ENCODE measurements at places on chromosomes 3 and 15.
A peak's percentile ranks its signal among the peaks of the same experiment; 100 is the strongest.

DNA sequence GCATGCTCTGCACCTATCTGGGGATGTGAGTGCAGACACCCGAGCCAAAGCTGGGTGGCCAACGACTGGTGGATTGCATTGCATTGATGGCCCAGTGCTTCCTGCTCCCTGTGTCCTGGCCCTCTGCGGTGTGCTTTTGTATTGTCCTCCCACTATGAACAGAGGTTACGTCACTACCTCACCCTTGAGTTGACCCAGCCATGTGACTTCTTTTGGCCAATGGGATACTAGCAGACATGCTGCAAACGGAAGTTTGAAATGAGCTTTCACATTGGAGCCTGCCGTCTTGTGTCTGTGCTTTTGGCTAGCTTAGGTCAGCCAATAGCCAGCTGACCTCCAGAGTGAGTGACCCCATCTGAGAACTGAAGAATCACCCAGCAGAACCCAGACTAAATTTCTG, 15.3 kb upstream of the TBC1D21 start:
- DNase-seq: no peak

DNA sequence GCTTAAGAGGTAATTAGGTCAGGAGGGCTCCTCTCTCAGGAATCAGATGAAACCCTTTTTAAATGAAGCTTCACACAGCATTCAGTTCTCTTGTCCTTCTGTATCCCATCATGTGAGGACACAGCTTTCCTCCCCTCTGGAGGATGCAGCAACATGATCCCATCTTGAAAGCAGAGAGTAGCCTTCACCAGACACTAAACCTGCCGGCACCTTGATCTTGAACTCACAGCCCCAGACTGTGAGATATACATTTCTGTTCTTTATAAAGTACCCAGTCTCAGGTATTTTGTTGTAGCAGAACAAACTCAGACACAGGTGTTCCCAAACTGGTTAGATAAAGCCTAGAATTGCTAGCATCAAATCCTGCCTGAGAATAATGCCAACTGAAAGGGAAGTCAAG, 83.7 kb upstream of the PRICKLE2 start:
- DNase-seq: no peak

- DNase-seq: no peak
These were observed 32.5 kb downstream of the NME9 start for GRCh38 chr3:138297059-138297607.

- no peak for DNase-seq
These were observed 3.9 kb upstream of the NR2E3 start for GRCh38 chr15:71806452-71806931.

DNA sequence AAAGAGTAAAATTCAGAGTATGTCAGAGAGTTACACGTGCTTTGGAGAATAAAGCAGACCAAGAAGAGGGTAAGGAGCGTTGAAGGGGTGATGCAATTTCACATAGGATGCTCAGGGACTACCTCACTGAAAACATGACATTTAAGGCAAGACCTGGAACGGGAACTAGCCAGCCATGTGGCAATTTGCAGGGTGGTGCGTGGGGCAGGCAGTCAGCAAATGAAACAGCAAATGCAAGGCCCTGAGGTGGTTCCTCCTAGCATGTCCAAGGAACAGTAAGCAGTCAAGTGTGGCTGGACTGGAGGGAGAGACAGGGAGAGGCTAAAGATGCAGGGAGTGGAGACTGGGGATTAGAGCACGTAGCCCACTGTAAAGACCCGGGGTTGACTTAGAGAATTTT, 146.1 kb upstream of the LPP start:
- no peak for DNase-seq

- no peak for DNase-seq
These were observed 658.2 kb upstream of the LMCD1 start for GRCh38 chr3:7843441-7843840.

- no peak for DNase-seq
These were observed 44.2 kb upstream of the OSTN start for GRCh38 chr3:191154827-191155226.

- DNase-seq: no peak
These were observed 178.4 kb upstream of the SLC2A2 start for GRCh38 chr3:171204942-171205341.

DNA sequence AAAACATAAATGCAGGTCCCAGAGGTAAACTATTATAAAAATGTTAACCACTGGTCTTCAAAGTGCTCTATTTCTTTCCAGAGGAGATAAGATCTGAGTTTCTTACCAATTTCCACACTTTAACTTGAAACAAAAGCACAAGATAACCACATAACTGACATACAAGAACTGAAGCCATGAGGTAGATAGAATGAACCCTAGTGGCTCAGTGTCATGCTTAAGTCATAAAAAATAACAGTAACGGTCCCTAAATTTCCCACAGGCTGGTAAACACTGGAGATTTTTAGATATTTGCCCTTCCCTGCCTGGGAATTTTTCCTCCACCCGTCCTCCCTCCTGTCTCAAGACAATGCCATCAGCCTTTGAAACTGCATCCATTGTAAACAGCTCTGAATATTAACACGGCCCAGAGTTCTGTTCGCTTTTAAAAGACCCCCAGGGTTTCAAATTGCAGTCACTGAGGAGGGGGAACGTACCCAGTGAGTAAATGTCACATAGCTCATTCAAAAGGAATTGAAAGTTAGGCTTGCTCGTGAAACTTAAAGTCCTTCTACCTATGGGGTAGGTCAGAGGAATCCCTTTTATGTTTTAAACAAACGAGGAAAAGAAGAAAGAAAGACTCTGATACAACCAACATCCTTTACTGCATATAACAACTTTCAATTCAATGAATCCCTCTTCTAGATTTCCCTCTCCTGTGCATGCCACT, 5.7 kb downstream of the LRIG1 start:
- no peak for DNase-seq

- no peak for DNase-seq
These were observed 195.2 kb downstream of the PLCL2 start for GRCh38 chr3:17079933-17080332.

GRCh38 chr3:18725668-18726407, 300.7 kb upstream of the SATB1 start:
- DNase-seq: no peak

GRCh38 chr3:102301155-102301880, 133.5 kb upstream of the ZPLD1 start:
- no peak for DNase-seq

- no peak for DNase-seq
These were observed 110.5 kb downstream of the AKAP13 start for GRCh38 chr15:85490856-85491255.

DNA sequence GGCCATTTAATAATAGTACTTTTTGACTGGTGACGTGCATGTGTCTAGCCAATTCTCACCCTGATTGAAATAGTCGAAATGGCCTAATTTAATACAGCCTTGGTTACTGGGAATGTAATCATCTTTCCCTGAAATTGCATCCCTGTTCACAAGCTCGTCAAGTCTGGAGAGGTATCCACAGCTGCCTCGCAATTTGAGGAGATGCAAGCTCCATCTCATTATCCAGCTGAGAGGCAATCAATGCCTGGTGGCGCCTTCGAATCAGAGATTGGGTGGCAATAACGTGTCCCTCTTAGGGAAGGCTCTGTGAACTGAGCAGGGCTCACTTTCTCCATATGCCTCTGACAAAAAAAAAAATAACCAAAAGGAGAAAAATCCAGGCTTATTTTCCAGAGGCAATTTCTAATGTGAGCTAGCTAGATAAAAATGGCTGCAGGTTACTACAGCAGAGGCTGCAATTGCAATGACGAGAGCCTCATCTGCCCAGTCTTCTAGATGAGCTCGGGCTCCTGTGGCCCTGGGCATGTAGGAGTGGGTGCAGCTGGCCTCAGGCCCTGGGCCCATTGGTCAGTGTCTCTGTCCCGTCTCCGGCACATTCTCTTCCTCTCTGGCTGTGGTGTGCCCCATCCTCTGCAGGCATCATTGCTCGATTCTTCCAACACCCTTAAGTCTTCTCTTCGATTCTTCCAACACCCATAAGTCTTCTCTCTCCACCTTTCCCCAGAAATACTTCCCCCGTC, 487.5 kb downstream of the GABRG3 start:
- DNase-seq: no peak

DNA sequence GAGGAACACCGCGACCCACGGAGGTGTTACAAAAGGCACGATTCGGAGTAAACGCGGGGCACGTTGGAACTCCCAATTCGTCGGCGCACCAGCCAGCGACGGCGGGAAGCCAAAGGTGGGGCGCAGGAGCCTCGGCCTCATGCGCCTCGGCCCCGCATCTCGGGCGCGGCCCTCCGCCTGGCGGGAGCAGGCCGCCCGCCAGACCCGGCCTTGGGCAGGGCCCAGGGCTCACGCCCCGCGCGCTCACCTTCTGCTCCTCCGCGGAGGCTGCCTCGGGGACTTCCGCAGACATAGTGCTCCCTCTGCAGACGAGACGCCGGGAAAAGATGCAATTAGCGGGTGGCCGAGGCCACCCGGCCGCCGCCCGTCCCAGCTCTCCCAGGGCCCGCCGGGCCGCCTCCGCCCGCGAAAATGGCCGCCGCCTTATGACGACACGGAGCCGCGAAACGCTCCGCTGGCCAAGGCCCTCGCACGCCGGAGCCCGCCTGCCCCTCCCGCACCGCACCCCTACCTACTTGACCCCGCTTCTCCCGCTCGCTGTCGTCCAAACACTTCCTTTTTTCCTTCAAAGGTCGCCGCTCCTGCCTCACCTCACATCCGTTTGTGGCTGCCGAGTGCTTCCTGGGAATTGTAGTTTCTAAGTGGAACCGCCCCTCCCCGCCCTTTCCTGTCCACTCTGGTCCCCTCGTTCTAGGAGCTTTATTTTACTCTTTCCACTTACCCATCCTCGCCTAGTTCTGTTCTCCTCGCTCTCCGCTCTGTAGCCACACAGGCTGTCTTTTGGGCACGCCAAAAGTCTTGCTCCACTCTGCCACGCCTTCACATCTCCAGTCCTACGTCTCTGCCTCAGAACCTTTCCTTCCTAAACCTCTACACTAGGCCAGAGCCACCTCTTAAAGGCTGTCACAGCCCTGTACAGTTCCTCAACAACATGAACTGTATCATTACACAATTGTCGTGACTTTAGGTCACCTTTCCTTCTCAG, at the start of gene ARPP19:
Gene ARPP19, minus strand, starts transcription at position 430 of the 985 bp plus-strand sequence. Its CDS starts 138 bp downstream, at position 292.
- DNase-seq: peak; percentile 72

DNA sequence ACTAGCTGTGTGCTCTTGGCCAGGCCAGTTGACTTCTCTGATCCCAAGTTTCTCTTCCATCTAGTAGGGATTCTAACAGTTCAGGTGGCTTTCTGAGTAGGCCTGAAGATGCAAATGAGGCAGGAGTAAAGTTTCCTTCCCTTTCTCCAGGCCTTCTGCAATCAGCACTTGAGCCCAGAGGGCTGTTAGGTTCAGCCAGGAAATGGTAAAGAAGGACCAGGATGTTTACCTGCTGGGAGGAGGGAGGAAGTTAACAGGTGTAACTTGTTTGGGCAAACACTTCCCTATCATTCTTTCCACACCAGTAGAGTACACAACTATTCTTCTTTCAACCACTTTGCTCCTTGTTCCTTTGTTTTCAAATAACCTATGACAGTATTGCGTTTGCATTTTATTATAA, 13.3 kb upstream of the TNFSF10 start:
- DNase-seq: no peak

DNA sequence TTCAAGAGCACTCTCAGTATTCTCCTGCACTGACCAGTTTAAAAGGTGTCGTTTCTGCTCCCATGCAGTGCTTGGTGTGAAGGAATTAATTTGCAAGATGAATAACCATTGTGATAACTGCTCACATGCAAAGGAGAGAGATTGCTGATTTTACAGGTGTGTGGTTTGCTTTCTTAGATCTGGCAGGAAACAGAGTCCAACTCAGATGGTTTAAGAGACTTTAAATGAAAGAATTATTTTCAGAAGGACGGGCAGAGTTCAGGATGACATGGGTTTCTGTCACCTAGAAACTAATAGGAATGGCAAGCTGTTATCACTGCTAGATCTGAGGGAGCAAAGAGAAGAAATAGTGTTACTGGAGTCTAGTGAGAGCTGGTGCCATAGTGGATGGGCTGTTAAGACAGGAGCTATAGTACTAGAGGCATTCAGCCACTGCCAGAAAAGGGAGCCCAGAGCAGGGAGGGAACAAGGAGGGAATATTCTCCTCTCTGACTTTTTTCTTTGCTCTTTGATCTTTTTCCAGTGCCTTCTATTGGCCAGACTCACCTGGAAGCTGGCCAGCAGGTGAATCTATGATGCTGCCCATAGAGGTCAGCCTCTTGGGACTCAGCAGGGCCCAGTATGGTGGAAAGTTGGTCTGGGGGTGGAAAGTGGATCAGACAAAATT, 14.9 kb downstream of the ATXN7 start:
- no peak for DNase-seq

GRCh38 chr3:33364531-33365128, 75.6 kb downstream of the UBP1 start:
- no peak for DNase-seq

DNA sequence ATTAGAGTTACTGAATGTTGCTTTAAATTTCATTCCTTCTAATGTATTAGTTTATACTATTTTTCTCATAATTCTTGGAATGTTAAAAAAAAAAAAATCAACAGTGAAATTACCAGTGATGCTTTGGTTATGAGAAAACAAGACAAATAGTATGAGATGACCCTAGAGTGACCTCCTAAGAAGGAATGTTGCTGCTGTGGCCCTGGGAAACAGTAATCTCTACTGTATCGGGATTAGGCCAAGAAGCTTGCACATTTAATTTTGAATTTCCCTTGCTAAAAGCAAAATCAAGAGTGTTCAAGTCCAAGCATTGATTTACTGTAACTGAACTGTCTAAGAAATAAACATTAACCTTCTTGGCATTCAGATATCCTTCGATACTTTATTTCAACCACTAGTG, 18.1 kb downstream of the TOPBP1 start:
- DNase-seq: no peak

- DNase-seq: no peak
These were observed 334.1 kb downstream of the RBMS3 start for GRCh38 chr3:29614954-29615353.

- DNase-seq: no peak
These were observed 72.4 kb downstream of the TFRC start for GRCh38 chr3:196009456-196009855.

GRCh38 chr15:99006146-99006545, 1.4 kb downstream of the PGPEP1L start:
- no peak for DNase-seq

DNA sequence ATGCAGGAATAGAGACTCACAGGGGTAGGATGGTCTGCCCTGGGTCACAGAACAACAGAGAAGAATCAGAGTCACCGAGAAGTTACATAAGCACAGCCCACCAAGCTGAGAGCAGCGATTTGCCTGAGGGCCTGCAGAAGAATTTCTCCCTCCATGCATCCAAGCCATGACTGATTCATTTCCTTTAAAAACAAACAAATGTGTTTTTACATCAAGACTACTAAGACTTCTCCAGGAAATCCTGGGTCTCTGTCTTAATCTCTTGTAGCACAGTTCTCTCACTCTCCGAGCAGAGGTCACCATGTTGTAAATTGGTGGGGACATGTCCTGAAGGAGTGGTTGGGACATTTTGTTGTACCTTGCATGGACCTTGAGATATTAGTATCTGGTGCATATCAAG, 159.8 kb downstream of the THSD4 start:
- DNase-seq: no peak

DNA sequence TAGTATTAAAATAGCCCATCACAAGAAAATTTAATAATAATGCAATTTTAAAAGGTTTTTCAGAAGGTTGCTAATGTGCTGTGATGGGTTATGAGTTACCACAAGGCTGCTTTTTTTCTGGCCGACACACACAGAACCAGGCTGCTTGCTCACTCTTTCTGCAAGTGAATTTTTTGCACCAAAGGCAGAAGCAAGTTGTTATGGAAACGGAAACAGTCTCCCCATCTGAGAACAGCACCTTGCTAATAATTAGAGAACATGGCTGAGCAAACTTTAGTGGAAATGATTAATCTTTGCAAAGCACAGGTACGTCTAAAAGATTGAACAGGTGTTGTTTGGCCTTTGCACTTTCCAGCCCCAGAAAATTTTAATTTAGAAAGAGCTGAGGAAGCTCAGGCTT, 51.0 kb downstream of the CACNA2D3 start:
- no peak for DNase-seq

All from thoracic aorta (tissue), 2 donors.